Activated naive CD4-positive, alpha-beta T cell treated with anti-CD3 and anti-CD28 coated beads, Interleukin-2, amount 50 U/mL, for 72 hours (primary cell): ENCODE measurements at places on chromosomes 7 and 10. TPM values are rescaled to one million over a fixed set of nuclear protein-coding genes. Genes with fewer than 3 reads are reported as not detected.
A peak's percentile ranks its signal among the peaks of the same experiment; 100 is the strongest.

The ERVW-1 gene
- not detected for total RNA-seq

DNA sequence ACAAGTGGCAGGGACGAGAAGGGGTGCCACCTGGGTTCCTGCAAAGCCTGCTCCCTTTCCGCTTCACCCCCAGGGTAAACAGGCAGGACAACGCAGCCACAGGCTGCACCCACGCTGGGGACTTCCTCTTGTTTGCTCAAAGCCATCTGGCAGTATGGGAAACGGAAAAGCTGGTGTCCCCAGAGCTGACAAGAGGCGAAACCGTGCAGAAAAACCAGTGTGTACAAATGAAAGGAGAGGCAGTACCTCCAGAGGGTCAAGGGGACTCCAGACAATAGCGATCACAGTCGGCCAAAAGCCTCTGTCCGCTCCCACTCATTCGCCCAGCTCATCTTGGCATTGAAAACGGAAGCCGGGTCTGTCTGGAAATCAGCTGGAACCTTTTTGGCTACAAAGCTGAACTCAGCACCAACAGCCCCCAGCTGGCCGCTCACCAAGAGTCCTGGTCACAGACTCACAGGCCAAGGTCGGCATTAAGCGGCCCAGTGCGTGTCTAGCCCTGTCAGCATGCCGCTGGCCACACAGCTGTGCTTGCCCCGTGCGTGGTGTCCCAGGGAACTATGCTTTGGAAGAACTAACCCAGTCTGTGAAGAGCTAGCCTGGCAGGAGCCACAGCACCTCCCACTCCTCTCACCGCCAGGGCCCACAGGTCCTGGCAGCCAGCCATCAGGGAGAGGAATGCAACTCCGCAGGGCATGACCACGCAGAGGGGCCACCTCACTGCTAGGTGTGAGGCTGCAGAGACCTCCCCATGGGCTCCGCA, 10.4 kb downstream of the TNS3 start:
- no peak for DNase-seq

DNA sequence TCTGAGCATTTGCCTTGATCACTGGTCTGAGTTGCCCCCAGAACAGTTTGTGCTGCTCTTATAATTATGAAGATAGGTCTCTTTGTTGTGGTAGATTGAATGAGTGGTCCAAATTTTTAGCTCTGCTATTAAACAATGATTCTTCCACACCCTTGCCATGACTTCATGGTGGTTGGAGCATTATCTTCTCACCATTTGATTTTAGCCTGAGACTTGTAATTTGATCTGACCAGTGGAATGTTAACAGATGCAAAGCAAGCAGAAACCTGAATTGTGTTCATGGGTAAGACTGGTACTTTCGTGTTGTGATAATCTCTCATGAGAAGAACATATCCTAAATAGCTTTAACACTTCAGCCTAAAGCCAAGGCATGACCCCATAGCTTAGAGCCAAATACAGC, 139.1 kb downstream of the TFPI2 start:
- no peak for DNase-seq

DNA sequence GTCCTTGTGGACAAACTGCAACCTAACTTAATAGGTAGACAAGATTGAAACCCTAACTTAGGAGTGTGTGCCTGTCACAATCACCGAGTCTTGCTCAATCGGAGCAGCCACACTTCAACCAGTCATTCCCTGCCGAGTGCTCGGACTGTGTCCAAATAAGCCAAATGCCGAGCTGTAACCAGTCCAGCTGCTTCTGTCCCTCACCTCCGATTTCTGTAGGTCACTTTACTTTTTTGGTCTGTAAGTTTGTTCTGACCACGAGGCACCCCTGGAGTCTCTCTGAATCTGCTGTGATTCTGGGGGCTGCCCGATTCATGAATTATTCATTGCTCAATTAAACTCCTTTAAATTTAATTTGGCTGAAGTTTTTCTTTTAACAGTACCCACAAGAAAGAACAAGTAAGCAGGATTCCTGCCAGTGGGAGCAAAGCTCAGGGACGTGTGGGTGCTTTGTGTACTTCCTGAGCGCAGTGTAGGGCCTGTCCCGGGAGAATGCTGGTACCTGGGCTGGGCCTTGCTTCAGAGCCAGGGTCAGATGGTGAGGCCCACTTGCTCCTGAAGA, 140.1 kb downstream of the ACTR3B start:
- no peak for DNase-seq

DNA sequence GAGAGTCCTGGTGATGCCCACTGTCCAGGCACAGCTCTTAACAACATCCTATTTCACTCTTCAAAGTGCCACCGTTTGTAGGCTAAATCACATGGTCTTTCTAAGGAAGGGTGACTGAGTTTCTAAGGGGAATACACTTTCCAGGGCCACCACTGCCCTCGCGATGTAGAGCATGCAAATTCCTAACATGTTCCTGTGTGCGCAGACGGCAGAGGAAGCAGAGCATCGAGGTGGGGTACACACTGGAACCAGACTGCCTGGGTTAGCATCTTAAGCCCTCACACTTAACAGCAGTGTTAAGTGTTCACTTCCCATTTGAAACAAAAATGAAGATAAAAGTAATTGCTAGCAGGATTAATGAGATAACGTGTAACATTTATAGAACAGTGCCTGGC, 3.0 kb downstream of the VOPP1 start:
- DNase-seq: no peak

The HSPA12A gene
- not detected for total RNA-seq

The ITIH5 gene
- total RNA-seq: not detected

- DNase-seq: no peak
Measured at GRCh38 chr10:112209684-112210131, 26.1 kb upstream of the GPAM start.

GRCh38 chr7:106887421-106887820, 22.3 kb downstream of the PIK3CG start:
- DNase-seq: no peak

GRCh38 chr7:30648744-30649540, 33.3 kb downstream of the CRHR2 start:
- no peak for DNase-seq

The HMX3 gene
- total RNA-seq: 0.20 TPM

DNA sequence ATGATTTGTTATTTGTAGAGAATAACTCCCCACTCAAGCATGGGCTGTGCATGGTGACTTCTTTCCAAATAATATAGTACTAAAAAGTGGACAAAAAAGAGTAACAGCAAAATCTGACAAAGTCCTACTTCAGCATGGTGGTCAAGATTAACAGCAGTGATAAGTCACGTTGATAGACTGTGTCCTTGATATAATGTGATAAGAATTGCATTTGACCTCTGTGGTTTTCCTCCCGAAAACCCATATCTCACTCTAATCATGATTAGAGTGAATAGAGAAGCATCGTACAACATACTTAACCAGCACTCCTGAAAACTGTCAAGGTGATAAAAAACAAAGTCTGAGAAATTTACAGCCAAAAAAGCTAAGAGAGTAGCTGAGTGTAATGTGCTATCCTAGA, 42.4 kb downstream of the REEP3 start:
- no peak for DNase-seq

The MRC1 gene
- total RNA-seq: not detected

The NPSR1 gene
- not detected for total RNA-seq

GRCh38 chr7:36021367-36021766, 131.7 kb upstream of the EEPD1 start:
- DNase-seq: no peak

The ELAPOR2 gene
- total RNA-seq: 4.1 TPM

DNA sequence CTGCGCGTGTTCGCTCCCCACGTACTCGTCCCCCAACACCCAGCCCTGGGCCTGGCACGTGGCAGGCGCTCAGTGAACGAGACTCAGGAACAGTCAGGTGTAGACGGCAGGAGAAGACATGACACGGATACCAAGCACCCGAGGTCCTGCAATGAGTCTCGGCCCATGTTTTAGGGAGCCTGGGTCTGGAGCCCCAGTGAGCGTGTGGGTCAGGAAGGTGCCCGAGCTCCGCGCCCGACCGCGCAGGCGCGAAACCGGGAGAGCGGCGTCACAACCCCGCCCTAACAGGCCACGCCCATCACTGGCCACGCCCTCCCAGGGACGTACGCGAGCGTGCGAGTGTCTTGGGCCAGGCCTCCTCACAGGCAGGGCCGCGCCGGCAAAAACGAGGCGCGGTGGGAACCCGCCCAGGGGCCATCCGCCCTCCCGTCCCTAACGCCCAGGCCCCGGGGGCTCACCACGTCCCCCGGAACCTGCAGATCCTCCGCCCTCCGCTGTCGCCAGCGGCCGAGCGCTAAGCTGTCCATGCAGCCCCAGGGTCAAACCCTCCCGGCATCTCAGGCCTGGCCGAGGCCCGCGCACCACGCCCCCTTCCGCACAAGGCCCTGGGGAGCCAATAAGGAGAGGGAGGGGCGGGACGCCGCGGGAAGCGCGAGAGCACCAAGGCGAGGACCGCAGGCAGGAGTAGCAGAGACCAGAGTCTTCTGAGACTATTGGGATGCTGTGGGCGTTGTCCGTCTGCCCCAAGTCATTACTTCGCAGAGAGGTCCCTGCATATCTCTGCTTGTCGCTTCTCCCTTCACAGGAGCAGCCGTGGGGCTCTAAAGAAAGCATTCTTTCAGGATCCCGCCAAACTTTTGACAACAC, at the start of gene C10orf143:
TSS of gene C10orf143 (minus strand) at position 585 of the 867 bp plus-strand sequence. CDS start at position 527, 58 bp downstream.
- DNase-seq: peak; percentile 98

DNA sequence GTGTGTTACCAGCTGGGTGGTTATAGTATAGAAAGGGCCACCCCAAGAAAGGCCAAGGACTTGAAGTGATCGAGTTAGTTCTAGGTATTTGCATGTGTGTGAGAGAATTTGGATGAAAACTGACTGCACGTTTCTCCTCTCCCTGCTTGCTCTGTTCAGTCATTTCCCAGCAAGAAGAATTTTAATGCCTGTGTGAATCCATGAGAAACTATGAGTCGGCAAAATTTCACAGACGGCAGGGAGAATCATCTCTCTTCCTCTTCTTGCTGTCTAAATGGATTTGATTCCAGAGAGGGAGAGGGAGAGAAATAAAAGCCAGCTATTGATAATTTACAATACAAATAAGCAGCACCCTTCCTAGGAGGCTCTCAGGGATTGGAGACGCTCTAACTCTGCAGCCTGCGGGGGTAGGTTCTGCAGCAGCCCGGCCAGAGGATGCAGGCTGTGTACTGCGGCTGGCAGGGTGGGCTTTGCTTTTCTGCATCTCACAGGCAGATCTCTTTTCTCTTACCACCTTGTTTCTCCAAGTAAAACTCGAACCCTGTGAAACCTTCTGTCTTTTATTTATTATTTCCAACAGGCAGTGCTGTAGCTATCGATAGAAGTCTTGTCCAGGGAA, 183.6 kb downstream of the TCF7L2 start:
- DNase-seq: no peak

The MSS51 gene
- 2.3 TPM for total RNA-seq

- DNase-seq: no peak
Measured at GRCh38 chr10:114825513-114826253, 4.1 kb downstream of the FHIP2A start.

DNA sequence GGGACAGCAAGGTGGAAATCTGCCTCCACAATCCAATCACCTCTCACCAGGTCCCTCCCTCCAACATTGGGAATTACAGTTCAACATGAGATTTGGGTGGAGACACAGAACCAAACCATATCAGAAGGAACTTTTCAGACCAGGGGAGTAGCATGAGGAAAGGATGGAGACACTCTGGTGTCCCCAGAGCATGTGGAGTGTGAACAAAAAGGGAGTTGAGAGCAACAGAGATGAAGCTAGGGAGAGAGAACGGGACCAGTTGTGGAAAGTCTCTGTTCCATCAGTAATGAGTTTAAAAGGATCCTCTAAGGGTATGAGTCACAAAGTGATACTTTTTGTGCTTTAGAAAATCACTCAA, 382.0 kb downstream of the SFMBT2 start:
- DNase-seq: no peak
